Activated CD8-positive, alpha-beta memory T cell treated with anti-CD3 and anti-CD28 coated beads, Interleukin-2, amount 10 ng/mL, durations not matched to agents 7 days and 5 days (primary cell): ENCODE measurements at places on chromosomes 16 and 17.

GRCh38 chr16:12576878-12577277 lies 226.8 kb downstream of the CPPED1 start:
- no peak for DNase-seq

DNA sequence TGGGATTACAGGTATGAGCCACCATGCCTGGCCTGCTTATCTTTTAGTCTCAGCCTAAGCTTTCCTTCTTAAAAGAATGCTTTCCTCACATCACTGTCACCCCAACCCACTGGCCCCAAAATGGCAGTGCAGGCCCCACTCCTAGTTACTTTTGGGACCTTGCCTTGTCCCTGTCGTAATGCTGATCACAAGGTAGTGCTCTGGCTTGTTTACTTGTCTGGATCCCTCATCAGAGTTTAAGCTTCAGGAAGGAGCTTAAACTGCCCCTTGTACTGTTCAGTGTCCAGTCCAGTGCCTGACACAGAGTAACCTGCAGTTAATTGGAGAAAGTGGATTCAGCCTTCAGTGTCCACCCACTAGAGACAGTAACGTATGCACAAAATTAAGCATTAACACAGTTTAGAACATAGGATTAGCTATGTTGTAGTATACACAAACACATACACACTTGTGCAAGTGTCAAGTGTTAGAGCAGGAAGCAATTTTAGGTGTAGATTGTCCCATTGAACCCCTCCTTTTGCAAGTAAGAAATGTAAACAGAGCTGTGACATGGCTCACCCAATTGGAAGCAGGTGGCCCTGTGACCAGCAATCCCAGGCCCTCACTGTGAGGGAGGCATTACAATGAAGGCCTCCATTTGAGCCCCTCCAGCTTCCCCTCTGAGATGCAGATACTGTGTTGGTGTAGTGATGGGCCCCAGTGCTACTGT lies 44.2 kb downstream of the LDHD start:
- no peak for DNase-seq

DNA sequence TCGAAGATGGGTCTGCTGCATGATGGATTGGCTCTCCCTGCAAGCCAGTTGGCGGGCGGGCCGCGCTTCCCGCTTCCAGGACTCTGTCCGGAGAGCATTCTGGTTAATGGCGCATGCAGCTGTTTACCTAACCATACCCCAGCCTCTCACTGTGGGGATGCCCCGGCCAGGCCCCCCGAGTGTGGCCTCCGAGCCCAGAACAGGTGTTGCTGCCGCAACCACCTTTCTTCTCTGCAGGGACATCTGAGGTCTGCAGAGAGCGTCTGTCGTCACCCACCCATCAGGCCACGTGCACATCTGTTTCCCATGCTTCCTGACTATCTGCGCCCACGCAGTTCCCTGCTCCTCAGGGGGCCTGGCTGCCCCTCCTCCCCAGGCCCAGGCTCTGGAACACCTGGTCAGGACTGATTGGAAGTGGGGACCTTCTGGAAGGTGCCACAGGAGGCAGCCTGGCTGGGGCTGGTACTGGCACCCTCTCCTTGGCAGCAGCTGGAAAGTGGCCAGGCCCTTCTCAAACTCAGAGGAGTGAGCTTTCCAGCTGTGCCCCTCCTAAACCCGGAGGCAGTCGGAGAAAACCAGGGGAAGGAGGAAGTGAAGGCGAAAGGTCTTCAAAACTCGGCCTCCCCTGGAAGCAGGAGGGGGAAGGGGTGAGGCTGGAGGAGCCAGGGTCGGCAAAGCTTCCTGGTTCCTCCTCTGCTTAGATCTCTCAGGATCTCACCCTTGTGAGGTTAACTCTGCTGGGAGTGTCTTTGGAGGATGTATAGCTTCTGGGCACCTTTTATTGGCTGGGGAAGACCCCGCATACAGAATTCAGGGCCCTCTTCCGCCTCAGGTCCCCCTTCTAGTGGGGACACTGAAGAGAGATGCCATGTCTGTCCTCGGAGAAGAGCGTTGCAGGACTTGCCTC lies 64.5 kb upstream of the CIBAR2 start:
- no peak for DNase-seq

DNA sequence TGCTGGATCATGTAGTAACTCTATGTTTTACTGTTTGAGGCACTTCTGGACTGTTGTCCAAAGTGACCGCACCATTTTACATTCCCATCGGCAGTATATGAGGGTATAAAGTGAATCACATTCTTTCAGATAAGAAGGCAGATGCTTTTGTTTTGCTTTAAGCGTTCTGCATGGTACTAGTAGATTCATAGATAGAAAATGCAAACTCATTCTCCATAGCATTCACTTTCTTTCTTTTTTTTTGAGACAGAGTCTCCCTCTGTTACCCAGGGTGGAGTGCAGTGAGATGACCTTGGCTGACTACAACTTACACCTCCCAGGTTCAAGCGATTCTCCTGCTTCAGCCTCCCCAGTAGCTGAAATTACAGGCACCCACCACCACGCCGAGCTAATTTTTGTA lies 40.4 kb downstream of the TANGO6 start:
- no peak for DNase-seq

DNA sequence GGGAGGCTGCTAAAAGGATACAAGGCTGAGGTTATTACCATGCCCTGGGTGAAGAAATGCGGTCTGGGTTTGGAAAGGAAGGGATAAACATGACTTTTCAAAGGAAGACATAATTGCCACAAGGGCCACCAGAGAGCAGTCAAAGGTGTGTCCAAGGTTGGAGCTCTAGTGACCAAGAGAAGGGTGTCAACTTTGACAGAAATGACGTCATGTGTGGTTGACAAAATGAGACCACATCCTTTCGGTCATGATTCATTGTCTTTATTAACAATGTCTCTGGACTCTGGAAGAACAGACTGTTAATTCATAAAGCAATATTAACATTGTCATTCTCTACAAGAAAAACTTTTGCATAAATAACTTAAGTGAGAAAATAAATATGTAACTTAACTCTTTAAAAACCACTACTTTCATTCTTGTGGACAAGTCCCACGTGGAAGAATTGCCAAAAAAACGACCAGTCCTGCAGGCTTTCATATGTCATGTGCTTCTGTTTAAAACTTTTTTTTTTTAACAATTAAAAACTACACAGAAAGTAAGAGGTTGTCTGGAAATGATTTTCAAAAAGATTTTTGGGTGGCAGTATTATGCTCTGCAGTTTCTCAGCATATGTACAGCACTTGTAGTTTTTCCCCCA lies 5.0 kb downstream of the SOST start:
- DNase-seq: peak; percentile 66

GRCh38 chr17:55672585-55673501 lies 49.8 kb downstream of the TMEM100 start:
- no peak for DNase-seq
